Activated CD8-positive, alpha-beta T cell treated with anti-CD3 and anti-CD28 coated beads for 36 hours (primary cell): ENCODE measurements at places on chromosomes 11 and 22.

DNA sequence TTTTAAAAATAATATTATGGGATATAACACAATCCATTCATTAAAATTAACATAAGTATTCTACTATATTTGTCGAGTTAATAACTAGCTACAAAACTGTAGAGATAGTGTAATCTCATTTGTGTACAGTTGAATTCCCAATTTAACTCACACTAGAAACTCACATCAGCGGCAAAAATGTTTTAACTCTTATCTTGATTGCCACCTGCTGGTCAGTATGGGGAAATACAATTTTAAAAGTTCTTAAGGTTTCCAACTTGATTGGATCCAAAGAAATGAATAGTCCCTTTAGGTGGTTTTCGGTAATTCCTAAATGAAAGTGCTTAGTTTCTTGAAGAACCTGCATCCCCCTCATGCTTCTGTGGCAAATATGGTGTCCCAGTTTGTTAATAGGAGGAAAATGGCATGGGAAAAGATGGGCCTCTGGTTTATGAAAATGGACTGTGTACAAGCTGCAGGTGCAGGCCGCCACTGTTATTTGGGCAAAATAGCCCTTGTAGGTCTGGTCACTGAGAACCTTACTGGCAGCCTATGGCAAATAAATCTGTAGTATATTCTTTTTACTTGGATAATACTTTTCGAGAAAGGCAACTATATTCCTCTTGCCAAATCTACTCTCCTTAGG, 33.7 kb upstream of the SLC17A6 start:
- DNase-seq: no peak

GRCh38 chr11:64438986-64439771, 80.2 kb downstream of the RPS6KA4 start:
- DNase-seq: no peak

DNA sequence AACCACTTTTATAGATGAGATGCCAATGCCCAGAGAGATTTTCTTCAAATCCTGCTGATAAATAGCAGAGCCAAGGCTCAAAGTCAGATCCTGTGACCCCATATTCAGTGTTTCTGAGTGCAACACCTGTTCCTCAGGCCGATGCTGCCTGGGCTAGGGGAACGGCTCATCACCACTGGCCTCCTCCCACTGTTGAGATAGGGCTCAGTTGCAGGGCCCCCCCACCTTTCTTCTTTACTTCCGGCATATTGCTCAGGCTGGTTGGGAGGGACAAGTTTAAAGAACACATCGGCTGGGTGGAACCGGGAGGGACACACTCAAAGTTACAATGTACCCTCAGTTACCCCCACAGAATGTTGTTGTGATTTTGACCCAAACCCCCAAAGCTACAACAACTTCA, 88.3 kb upstream of the CRTAM start:
- peak; percentile 28 for DNase-seq

GRCh38 chr22:38221908-38222796, 20.4 kb downstream of the MAFF start:
- no peak for DNase-seq

DNA sequence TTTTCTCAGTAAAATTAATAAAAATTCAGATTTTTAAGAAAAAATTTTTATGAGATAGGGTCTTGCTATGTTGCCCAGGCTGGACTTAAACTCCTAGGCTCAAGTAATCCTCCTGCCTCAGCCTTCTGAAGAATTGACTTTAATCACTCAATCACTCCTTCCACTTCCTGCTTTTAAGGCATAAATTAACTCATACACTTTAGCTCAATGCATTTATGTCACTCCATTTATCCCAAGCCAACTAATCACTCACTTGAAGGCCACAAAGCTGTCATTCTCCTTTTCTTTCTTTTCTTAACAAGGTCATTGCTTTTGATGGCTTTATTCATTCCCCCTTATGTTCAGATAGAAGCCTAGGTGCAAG, 877 bp downstream of the ALG9 start:
- no peak for DNase-seq

GRCh38 chr11:30585892-30586250, 282 bp downstream of the MPPED2 start:
- DNase-seq: peak; percentile 4

GRCh38 chr22:31103111-31103510, 4.3 kb downstream of the SELENOM start:
- DNase-seq: no peak

DNA sequence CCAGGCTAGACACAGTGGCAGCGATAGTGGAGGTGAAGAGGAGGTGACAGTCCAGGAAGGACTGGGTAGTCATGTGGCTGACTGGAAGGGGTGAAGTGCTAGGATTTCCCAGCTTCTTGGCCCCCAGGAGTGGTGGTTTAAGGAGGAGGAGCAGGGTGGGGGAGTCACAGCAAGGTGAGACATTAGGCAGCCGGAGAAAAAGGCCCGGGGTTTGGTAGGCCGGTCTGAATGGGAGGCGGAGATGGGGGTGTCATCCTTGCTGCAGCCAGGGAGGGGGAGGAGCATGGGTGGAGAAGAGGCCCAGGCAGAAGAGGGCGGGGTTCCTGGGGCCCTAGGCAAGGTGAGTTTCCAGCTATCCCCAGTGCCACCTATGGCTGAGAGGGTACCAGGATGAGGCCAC, 6.1 kb downstream of the SIPA1 start:
- peak; percentile 54 for DNase-seq

DNA sequence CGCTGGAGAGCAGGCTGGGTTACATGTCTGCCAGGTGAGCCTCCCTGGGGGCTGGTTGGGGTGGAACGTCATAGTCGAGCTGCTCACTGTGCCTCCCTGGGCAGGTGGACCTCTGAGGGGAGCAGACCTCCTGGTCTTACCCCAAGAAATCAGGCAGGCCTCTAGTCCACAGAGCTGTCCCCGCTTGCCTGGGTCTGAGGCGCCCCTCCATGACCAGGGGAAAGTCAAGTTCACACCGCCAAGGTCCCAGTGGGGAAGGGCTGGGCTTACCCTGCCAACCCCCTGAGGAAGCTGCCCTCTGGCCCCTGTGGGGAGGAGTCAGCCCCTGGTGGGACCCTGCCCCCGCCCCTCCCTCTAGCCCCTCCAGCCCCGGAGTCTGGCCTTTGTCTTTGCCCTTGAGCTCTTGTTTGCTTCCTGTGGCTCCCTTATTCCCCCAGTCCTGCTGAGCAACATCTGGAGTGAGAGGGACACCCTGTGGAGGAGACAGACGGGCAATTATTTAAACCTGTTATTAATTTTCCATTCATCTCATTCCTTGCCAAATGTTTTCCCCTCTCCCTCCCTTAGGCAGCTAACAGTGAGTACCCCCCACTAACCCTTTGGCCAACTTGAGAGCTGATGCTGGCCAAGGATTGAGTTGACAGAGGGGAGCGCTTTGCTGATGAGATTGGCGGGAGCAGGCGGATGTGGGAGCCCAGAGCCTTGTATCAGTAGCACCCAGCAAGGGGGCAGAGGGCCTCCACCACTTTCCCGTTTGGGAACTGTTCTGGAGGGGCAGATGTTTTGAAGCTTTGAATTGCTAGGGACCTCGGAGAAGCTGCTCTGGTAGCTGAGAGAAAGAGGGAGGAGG, 83.4 kb downstream of the CEP164 start:
- DNase-seq: no peak

DNA sequence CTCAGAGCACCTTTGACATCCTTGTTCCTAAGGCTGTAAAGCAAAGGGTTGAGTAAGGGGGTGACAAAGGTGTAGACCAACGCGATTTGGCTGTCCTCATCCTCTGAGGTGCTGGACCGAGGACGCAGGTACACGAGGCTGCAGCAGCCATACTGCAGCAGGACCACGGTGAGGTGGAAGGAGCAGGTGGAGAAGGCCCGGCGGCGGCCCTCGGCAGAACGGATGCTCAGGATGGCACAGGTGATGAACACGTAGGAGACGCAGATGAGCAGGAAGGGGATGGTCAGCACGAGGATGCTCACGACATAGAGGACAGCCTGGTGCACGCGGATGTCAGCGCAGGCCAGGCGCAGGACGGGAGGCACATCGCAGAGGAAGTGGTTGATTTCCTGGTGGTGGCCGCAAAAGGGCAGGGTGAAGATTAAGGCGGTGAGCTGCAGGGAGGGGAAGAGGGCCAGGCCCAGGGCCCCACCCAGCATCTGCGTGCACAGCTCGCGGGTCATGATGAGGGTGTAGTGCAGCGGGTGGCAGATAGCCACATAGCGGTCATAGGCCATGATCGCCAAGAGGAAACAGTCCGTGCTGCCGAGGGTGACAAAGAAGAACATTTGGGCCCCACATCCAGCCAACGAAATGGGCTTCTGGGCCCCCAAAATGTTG, 632 bp downstream of the OR10Q1 start:
- DNase-seq: no peak

DNA sequence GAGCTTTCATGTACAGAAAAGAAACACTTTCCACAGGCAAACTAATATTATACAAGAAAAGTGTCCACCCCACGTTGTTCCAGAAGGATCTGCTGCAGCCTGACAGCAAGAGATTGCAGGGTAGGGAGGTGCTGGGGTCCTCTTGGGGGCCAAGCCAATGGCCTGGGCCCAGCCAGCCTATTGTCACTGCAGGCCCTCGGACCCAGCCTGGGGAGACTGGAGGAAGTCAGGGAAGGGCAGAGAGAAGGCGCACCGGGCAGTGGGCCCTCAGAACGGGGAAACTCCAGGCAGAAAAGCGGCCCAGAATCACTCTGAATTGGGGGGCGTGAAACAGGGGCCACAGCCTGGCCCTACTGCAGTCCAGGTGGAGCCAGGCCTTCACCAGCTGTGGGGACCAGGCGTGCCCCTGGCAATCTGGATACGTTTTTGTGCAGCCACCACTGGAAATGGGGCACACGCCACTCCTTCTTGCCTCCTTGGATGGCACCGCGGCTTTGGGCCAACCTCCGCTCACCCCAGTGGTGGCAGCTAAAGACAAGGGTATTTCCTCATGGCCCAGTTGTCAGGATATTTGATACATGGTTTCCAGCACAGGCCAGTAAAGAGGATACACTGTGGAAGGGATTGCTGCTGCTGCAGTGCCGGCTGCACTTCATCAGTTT, 3.9 kb upstream of the NAP1L4 start:
- DNase-seq: no peak

DNA sequence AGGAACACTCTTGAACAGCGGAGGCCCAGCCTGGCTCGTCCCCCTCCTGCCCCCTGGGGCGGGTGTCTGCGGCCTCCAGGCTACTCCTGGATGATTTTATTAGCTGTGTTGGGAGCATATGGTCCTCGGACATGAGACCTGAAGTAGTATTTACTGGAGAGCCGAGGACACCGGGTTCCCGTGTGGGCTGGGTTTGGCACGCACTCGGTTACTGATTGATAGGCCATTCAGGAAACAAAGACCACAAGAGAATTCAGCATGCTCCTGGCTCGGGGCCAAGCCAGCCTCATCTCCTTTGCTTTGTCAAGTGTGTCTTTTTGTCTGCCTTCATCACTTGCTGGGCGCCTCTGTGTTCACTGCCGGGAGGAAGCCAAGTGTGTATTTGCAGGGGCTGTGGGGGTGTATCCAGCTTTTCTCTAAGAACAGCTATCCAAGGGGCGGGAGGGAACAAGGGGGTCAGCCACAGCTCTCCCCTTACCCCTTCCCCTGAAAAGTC, 9.7 kb downstream of the FXYD2 start:
- DNase-seq: peak; percentile 97

GRCh38 chr22:45069925-45070324, 60.1 kb upstream of the PHF21B start:
- DNase-seq: peak; percentile 71

- DNase-seq: no peak
These were observed 23.1 kb upstream of the PHLDA2 start for GRCh38 chr11:2952290-2952689.

GRCh38 chr22:24400034-24400725, 27.2 kb upstream of the ADORA2A start:
- no peak for DNase-seq

DNA sequence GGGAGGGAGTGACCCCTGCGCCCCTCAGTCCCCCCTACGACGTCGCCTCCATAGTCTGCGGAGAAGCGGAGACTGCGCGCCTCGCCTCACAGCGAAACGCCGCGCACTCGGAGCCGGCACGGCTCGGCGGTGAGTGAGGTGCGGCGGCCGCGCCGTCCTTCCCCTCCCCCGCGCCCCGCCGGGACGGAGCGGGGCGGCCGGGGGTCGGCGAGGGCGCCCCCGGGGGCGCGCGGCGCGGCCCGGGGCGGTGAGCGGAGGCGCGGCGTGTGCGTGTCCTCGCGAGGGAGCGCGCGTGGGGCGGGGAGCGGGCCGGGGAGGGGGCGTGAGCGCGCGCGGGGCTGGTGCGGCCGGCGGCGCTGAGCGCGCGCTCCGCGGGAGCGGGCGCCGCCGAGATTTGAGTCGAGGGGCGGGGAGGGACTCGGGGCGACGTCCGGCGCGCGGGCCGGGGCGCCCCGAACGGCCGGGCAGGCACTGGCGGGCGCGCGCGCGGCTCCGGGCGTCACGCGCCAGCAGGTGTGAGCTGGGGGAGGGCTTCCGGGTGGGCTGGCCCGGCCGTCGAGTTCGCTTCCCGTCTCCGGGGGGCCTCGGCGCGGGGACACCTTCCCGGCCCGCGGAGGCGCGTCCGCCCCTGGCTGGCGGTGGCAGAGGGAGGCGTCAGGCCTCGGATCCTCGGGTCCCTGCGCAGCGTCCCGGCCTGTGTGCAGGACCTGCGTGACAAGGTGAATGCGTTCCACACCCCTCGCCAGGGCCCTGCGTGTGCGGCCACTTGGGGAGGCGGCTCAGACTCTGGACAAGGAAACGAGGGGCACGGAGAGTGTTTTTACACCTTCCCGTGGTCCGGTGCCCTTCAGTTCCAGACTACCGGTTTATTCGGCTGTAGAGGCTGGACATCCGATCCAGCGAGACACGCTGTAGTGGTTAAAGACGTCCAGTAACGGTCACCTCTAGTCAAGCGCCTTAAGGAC, 50.4 kb downstream of the FAM83F start:
- peak; percentile 87 for DNase-seq

DNA sequence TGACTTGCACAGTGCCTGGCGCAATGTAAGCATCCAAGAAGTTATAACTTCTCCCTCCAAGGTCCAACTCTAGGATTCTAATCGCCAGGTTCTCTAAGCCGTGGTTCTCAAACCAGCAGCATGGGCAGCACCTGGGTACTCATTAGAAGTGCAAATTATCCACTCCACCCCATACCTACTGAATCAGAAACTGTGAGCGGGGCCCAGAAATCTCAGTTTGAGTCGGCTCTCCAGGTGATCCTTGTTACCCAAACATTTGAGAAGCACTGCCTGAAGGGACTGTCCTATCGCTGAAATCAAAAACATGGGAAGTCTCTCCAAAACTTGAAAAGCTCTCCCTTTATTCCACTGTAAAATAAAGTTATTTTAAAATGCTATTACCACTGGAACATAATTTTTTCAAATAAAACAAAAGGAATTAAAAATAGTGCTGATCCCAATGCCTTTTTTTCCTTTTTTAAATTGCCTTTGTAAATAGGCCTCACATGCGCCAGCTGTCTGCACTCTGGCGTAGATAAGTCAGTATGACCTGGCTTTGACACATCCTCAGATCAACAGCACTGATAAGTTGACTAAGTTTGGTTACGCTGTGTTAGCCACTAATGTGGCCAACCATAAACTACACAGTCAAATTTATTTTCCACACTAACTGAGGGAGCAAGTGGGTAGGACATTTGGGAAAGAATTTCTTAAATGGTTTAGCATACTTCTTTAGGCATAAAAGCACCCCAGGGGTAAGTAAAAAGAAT, 8.4 kb upstream of the CTR9 start:
- DNase-seq: peak; percentile 59

- no peak for DNase-seq
These were observed 400.7 kb downstream of the TMEM135 start for GRCh38 chr11:87438416-87438815.

GRCh38 chr11:86636275-86636674, 36.1 kb downstream of the ME3 start:
- no peak for DNase-seq
